ENCODE measurements at places on chromosomes 16 and 17.

GRCh38 chr16:28183930-28184329 is 27.8 kb downstream of the XPO6 start:
- no peak for DNase-seq

DNA sequence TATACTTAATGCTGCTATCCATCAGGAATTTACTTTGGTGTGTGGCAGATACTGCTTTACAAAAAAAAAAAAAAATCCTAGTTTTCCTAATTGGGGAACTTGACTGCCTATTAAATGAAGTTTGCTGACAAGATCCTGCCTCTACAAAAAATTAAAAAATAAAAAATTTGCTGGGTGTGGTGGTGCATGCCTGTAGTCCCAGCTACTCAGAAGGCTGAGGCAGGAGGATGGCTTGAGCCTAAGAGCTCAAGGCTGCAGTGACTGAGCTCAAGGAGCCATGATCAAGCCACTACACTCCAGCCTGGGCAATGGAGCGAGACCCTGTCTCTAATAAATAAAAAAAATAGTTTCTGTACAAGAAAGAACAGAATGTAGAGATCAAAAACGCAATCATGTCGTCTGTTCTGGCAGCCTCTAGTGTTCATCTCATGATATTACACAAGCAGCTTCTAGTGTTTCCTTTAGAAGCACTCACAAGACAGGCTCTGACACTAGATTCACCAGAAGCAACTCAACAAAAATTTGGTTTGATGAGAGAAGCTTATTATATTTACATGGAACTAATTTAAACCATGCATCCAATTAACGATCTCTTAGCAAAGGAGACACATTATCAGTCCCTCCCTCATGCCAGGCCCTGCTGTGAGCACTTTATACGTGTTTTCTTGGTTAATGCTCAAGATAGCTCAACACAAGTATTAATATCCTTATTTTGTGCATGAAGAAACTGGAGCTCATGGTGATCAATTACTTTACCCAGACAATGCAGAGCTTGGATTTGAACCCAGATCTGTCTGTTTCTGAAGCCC is 6.8 kb upstream of the KRTAP17-1 start:
- DNase-seq: no peak

DNA sequence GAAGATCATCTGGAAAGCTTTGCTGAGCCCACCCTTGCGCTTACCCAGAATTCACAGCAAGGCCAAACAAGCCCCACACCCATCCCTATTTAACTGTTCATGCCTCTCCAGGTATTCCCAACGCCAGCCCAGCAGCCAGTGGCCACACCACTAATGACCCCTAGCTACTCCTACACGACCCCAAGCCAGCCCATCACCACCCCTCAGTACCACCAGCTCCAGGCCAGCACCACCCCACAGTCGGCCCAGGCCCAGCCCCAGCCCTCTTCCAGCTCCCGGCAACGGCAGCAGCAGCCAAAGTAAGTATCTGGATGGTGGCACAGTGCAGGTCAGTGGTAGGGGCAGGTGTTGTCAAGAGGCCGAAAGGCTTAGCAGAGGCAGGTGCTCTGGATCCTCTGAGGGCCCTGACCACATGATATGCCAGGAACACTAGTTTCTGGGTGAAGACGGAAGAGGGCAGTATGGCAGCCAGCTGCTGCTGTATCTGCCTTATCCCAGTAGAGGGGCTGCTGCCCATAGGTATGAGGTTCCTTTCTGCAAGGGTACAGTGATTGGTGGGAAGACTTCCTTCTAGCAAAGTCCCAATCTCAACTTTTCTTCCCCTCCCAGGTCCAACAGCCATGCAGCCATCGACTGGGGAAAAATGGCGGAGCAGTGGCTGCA is 10.7 kb downstream of the PROCA1 start:
- no peak for DNase-seq

DNA sequence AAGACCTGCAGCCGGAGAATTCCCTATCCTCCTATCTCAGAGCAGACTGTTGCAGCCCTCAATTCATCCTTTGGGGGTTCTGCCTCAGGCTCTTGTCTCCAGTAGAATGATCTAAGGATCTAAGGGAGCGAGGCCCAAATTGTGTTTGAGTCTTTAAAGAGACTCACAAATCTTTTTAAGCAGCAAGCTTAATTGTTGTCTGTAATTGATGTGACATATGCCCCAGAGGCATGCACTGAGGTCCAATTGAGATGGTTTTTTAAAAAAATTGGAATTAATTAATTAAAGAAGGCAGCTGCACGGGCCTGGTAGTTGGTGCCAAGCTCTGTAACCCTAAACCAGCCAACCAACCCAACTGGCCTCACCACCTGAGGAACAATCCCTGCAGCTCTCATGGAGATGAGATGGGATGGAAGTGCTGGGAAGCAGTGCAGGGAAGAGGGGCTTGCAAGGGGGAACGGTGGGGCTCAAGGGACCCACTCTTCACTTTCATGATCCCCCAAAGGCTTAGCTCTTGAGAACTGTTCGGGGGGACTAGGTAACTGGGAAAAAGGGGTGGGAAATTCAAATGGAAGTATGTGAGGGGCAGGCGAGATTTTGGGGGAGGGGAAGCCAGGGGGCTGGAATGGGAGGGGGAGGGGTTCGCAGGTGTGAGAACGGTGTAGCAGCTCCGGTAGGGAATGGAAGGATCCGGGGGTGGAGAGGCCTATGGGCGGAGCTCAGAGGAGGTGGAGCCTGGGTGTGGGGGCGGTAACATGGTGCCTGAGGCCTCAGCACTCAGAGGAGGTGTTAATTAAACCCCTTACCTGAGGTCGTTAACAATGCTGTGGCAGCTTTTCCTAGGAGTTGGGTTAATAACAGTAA is 9.2 kb upstream of the ZNF652 start:
- DNase-seq: no peak
